ENCODE measurements at places on chromosomes 16 and 17. TPM values are rescaled to one million over a fixed set of nuclear protein-coding genes. Genes with fewer than 3 reads are reported as not detected.
A peak's percentile ranks its signal among the peaks of the same experiment; 100 is the strongest.

GRCh38 chr16:11824362-11824761 lies 27.0 kb downstream of the RSL1D1 start:
- peak; percentile 75 for DNase-seq

DNA sequence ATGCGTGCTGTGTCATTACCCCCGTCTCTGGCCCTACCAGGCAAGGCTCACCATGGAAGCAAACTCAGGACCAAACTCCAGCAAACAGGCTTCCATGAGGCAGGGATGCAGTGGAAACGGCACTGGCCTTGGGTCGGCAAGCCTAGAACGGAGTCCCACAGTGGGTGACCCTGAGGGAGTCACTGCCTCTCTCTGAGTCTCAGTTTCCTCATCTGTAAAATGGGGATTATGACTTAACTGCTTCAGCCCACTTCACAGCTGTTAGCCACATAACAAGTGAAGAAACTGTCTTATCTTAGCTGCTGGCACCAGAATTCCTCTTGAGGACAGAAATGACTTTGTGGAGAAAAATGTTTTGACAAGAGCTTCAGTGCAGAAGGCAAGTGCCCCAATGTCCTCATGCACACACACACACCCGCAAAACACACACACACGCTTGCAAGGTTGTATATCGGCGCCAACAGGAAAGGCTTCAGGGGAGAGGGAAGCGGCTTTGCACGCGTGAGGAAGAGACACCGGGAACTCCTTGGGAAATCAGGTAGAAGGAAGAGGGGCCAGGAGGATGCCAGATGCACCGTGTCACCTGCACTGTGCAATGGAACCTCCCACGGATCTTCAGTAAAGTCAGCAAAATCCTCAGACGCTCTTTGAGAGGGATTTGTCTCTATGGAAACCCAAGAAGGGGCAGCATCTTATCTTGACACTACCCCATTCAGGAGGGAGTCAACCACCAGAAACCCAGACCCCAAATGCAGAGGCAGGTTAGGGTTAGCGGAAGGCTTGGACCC lies 53.7 kb downstream of the GSG1L start:
- no peak for DNase-seq

- no peak for DNase-seq
Observed at GRCh38 chr17:48503747-48504146, 27.1 kb downstream of the HOXB1 start.

- no peak for DNase-seq
Observed at GRCh38 chr17:42456223-42457106, 2.2 kb upstream of the ATP6V0A1 start.

The CEP295NL gene
- total RNA-seq = 1.1 TPM

GRCh38 chr17:45218895-45219661 lies 2.6 kb upstream of the FMNL1 start:
- DNase-seq = peak; percentile 94

GRCh38 chr17:71434716-71435115 lies 686.1 kb upstream of the SOX9 start:
- DNase-seq = no peak

- DNase-seq = no peak
Observed at GRCh38 chr17:13986855-13987254, 82.4 kb upstream of the COX10 start.

The SLFN11 gene
- total RNA-seq = 19.8 TPM
